ENCODE measurements at places on chromosomes 3 and 15.
A peak's percentile ranks its signal among the peaks of the same experiment; 100 is the strongest.

- peaks cover 2% of the 10 kb centered on the region for H3K27me3 ChIP-seq
- H3K27ac ChIP-seq = no peak overlapping the region
- H3K4me1 ChIP-seq = peaks cover 47% of the 10 kb centered on the region
- H3K4me3 ChIP-seq = no peak overlapping the region
Measured at GRCh38 chr3:160929595-160929994, 173.6 kb downstream of the PPM1L start.

- H3K27me3 ChIP-seq = no peaks in the 10 kb centered on the region
- no peak overlapping the region for H3K4me3 ChIP-seq
- H3K27ac ChIP-seq = no peak overlapping the region
- H3K36me3 ChIP-seq = no peaks in the 10 kb centered on the region
Measured at GRCh38 chr3:14209581-14210289, 31.1 kb downstream of the LSM3 start.

GRCh38 chr3:50124800-50125178 lies 30.3 kb upstream of the SEMA3F start:
- peaks cover 4% of the 10 kb centered on the region for H3K27me3 ChIP-seq
- DNase-seq = no peak
- H3K4me1 ChIP-seq = peaks cover 3% of the 10 kb centered on the region

DNA sequence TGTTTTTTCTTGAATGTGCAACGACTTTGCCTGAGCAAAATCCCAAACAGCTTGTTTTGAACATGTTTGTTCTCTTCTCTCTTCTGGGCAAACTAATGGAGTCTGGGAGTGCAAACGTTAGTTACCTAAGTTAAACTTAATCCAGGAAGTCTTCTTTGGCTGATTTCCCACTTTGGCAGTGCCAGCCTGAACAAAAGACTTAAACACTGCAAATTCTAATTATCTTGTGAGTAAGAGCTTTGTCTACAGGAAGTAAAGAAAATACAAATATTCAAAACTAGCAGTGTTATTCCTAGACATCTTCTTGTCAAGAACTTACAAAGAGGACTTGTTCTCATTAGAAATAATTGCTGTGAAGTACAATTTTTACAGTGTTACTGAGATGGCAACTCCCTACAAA lies 16.7 kb upstream of the DENND6A start:
- H3K4me3 ChIP-seq = no peak overlapping the region
- peaks cover 2% of the 10 kb centered on the region for H3K27me3 ChIP-seq
- no peaks in the 10 kb centered on the region for H3K4me1 ChIP-seq
- H3K36me3 ChIP-seq = no peaks in the 10 kb centered on the region

DNA sequence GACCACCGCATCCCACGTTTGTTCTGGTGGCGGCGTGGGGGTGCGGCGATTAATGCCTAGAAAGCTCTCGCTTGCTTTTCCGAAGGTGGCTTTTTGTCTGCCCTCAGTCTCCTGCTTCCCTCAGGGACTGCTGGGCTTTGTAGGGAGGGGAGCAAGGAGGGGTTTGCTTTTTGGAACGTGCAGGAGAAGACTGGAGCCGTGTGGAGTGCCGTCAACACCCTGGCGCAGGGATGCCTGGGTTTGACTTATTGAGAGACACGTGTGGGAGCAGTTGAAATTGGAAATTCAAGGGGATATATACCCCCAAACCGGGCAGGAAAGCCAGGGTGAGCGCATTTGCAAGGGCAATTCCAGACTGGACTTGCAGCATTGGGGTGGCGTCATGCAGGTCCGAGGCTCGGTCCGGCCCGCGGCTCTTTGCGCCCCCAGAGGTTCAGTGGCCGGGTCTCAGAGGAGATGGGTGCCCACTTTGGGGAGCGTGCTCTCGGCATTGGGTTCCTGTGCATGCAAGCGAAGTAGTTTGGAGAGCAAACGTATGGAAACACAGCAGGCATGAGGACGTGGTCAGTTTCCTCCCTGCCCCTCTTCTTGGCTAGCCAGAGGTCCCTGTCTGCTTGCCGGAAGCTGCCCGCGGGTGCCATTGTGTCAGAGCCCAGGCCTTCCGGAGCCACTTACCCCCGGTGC lies 2.1 kb downstream of the EPHB1 start:
- H3K36me3 ChIP-seq = no peaks in the 10 kb centered on the region
- peaks cover 8% of the 10 kb centered on the region for H3K4me1 ChIP-seq
- H3K4me3 ChIP-seq = peak overlapping the region; percentile 33
- no peak for DNase-seq

DNA sequence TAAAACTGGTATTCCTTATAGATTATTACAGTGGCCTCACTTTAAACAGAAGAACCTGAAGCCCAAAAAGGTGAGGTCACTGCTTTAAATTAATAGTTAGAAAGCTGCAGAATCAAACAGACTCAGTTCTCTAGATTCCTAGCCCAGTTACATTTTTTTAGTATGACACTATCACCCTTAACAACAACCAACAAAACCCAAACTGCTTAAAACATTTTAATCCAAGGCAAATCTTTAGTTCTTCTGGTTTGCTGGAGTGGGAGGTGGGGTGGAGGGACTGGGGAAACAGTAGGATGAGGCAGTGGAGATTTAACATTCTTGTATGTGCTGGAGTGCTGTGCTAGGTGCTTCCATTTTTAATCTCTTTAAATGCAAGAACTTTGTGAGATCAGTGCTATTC lies 631.6 kb upstream of the KCNMB2 start:
- no peak overlapping the region for H3K4me3 ChIP-seq
- no peaks in the 10 kb centered on the region for H3K4me1 ChIP-seq
- H3K27ac ChIP-seq = no peak overlapping the region
- no peaks in the 10 kb centered on the region for H3K27me3 ChIP-seq
- DNase-seq = no peak
- peaks cover 5% of the 10 kb centered on the region for H3K36me3 ChIP-seq

GRCh38 chr3:11346416-11346815 lies 74.2 kb downstream of the ATG7 start:
- no peak overlapping the region for H3K4me3 ChIP-seq
- no peaks in the 10 kb centered on the region for H3K27me3 ChIP-seq
- H3K36me3 ChIP-seq = peaks cover 66% of the 10 kb centered on the region
- no peak overlapping the region for H3K27ac ChIP-seq
- DNase-seq = no peak

DNA sequence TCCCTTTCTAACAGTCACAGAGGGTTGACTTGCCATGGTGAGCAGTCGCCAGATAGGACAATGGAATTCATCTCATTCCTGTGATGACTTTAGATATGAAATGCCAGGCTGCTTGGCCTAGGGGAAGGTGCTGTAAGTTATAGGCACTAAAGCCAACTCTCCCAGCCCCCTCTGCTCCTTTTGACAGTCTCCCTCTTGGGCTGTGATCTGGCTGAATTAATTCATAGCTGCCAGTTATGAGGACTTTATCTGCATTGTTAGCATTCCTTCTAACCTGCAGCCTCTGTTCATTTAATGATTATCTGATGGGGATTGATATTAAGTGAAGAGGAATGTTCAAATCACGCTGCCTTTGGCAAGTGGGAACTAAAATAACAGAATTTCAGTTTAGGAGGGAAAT lies 427.1 kb upstream of the RASGRP1 start:
- no peak overlapping the region for H3K27ac ChIP-seq
- no peaks in the 10 kb centered on the region for H3K36me3 ChIP-seq
- DNase-seq = no peak
- H3K4me1 ChIP-seq = no peaks in the 10 kb centered on the region

GRCh38 chr3:40387895-40388254 lies 891 bp downstream of the ENTPD3 start:
- no peak overlapping the region for H3K4me3 ChIP-seq
- H3K27ac ChIP-seq = no peak overlapping the region
- H3K36me3 ChIP-seq = peaks cover 5% of the 10 kb centered on the region
- DNase-seq = no peak
- H3K4me1 ChIP-seq = peaks cover 15% of the 10 kb centered on the region
- H3K27me3 ChIP-seq = peaks cover 8% of the 10 kb centered on the region

- peak overlapping the region; percentile 98 for H3K4me3 ChIP-seq
- DNase-seq = peak; percentile 68
- H3K27ac ChIP-seq = peak overlapping the region; percentile 100
Measured at GRCh38 chr3:57596495-57597126, 533 bp downstream of the ARF4 start.

GRCh38 chr15:63436341-63436740 lies 54.7 kb upstream of the CA12 start:
- H3K4me1 ChIP-seq = peaks cover 6% of the 10 kb centered on the region
- H3K27ac ChIP-seq = no peak overlapping the region

GRCh38 chr3:119240101-119240590 lies 532 bp downstream of the B4GALT4 start:
- peaks cover 52% of the 10 kb centered on the region for H3K4me1 ChIP-seq
- no peak for DNase-seq
- peaks cover 9% of the 10 kb centered on the region for H3K36me3 ChIP-seq
- H3K27me3 ChIP-seq = peaks cover 10% of the 10 kb centered on the region

DNA sequence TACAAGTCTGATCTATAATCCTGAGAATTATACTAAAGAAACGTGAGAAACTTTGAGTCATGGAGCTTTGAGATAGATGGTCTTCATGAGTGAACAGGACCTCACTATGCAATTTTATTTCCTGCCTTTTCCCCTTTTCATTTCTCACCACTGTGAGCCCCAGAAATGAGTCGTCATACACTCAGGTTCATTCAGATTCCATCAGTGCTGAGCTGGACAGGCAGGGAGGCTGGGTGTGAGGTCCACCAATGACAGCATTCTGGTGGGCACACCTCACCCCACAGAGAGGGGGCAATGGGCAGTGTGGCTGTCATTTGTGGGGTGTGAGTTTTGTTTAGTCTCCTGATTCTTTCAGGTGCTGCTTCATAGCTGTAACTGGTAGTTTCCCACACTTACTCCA lies 16.9 kb downstream of the TIGIT start:
- H3K4me1 ChIP-seq = peaks cover 67% of the 10 kb centered on the region
- peak overlapping the region; percentile 42 for H3K27ac ChIP-seq
- peaks cover 1% of the 10 kb centered on the region for H3K27me3 ChIP-seq
- DNase-seq = no peak

DNA sequence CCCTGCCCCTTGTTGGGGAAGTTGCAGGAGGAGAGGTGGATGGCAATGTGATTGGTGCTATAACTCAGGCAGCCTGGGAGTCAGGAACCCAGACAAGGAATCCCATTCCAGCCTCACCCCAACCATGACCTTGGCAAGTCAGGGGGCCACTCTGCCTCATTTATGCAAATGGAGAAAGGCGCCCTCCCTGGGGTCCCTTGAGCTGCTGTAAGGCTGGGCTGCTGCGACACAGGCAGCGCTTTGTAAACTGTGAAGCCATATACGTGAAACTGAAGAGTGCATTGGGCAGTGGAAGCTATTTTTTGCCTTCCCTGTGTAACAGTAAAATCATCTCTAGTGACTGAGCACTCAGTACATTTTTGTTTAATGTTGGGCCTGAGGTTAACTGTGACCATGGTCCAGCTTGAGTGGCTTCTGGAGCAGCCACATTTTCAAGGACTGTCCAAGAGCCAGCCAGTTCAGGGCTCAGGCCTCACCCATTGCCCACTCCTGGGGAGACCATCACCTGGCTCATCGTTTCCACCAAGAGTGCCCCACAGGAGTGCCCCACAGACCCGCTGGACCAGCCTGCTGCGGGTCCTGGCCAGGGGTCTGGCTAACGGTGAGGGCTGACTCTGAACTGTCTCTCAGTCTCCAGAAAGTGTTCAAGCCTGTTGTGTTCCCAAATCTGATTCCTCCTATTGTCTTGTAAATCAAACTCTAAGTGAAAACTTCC lies 27.9 kb downstream of the KIF7 start:
- no peak for DNase-seq
- H3K36me3 ChIP-seq = no peaks in the 10 kb centered on the region
- H3K27ac ChIP-seq = no peak overlapping the region
- no peak overlapping the region for H3K4me3 ChIP-seq

GRCh38 chr3:53167418-53168174 lies 6.6 kb downstream of the PRKCD start:
- peak overlapping the region; percentile 41 for H3K27ac ChIP-seq
- H3K4me1 ChIP-seq = peaks cover 90% of the 10 kb centered on the region
- no peak overlapping the region for H3K4me3 ChIP-seq
- DNase-seq = no peak

- DNase-seq = no peak
- no peaks in the 10 kb centered on the region for H3K27me3 ChIP-seq
- no peak overlapping the region for H3K4me3 ChIP-seq
- no peak overlapping the region for H3K27ac ChIP-seq
Measured at GRCh38 chr3:155690921-155691320, 54.0 kb downstream of the PLCH1 start.

DNA sequence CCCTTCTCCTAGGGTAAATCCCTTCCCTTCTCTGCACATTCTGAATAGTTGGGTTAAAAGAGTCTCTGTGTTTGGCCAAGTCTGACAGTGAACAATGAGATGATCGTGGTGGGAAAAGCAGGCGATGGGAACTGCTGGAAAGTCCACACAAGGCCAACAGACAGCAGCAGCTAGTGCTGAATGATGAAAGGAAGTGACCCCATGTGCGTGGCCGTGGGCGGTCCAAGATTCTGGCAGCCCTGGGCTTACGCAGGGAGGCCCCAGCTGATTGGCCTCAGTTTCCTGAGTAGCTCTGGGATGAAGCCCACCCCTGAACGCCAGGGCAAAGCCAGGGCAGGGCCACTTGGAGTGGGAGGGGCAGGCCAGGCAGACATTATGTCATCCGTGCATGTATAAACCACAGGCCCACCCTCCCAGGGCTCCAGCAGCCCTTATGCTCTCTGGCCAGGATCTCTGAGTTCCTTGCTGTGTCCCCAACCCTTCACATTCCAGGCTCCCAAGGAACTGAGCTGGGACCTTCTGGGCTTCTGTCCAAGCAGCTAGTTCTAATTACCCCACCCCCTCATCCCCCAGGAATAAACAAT lies 57.8 kb downstream of the CDC25A start:
- no peaks in the 10 kb centered on the region for H3K36me3 ChIP-seq
- peaks cover 2% of the 10 kb centered on the region for H3K27me3 ChIP-seq
- H3K4me1 ChIP-seq = no peaks in the 10 kb centered on the region
- H3K27ac ChIP-seq = no peak overlapping the region

- DNase-seq = no peak
- no peak overlapping the region for H3K4me3 ChIP-seq
- H3K27ac ChIP-seq = no peak overlapping the region
Measured at GRCh38 chr3:128006061-128007032, 45.9 kb upstream of the SEC61A1 start.

DNA sequence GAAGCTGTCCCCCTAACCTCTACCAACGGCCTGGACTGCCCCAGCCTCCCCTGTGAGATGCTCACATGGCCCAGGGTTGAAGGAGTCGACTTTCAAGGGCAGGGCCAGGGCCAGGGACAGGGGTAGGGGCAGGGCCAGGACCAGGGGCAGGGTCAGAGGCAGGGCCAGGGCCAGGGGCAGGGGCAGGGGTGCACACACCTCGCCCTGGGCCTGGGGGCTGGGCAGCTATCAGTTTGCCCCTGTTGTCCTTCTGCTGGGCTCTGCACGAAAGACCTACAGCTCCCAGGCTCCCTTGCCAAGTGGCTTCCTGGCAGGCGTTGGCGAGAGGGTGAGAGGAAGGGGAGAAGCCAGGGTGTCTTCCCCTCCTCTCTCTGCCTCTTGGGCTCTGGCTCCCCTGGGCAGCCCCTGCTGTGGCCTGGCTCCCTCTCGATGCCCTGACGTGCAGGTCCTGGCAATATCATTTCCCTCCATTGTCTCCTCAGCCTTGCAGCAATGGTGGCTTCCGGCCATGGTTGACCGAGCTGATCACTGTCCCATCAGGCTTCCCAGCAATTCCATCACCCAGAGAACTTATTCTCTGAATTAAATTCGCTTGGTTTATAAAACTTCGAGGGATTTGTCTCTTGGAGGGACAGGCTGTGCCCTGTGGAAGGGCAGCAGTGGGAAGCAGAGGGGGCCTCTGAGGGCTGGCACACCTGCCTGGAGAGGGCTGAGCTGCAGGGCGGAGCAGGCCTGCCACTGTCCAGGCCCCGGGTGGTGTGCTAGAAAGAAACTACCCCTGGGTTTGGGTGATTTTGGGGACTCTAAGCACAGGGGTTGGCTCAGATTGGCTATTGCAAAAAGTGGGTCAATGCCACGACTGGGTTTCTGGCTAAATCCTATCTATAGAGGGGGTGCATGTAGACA lies 13.9 kb downstream of the PRR23E start:
- no peaks in the 10 kb centered on the region for H3K27me3 ChIP-seq
- no peaks in the 10 kb centered on the region for H3K4me1 ChIP-seq
- H3K36me3 ChIP-seq = no peaks in the 10 kb centered on the region
- no peak overlapping the region for H3K27ac ChIP-seq
- H3K4me3 ChIP-seq = no peak overlapping the region

Data from immature natural killer cell (primary cell).